ENCODE measurements at places on chromosomes 5 and 9.

GRCh38 chr9:83304686-83305085 lies 233.5 kb downstream of the FRMD3 start:
- DNase-seq: no peak

- DNase-seq: no peak
Measured at GRCh38 chr9:38022995-38023394, 46.0 kb downstream of the SHB start.

DNA sequence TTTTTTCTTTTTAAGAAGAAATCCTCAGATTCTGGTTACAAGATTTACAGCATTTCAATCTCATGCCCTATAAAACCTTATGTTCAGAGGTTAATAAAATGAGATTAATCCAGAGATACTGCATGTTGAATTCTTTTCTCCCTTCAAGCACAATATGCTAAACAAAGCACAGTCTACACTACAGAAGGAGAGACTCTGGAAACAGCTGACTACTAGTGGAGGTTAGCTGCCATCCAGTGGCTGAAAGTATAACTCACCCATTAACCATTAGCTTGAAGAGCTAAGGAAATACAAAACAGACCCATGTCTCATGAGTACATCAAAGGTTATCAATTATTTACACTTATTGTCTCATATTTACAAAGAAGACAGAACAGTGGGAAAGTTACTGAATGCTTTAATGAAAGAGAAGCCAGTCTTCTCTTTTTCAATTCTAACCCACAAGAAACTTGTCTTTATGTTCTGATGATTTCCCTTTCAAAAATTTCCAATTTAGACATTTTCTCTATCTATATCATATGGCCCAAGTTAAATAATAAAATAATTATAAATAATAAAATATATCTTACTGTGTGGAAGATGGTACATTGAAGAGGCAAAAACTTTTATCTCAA lies 12.7 kb upstream of the DNAH5 start:
- DNase-seq: no peak

- DNase-seq: no peak
Measured at GRCh38 chr5:56705217-56705616, 110.1 kb upstream of the MAP3K1 start.

GRCh38 chr9:13806714-13807113 lies 507.2 kb downstream of the NFIB start:
- no peak for DNase-seq

GRCh38 chr9:81237565-81238231 lies 451.6 kb downstream of the TLE1 start:
- no peak for DNase-seq

GRCh38 chr9:81456431-81457006 lies 232.8 kb downstream of the TLE1 start:
- DNase-seq: no peak

GRCh38 chr9:114310471-114311450 lies 12.1 kb upstream of the ORM1 start:
- DNase-seq: no peak

- no peak for DNase-seq
Measured at GRCh38 chr9:801399-802071, 40.0 kb upstream of the DMRT1 start.

DNA sequence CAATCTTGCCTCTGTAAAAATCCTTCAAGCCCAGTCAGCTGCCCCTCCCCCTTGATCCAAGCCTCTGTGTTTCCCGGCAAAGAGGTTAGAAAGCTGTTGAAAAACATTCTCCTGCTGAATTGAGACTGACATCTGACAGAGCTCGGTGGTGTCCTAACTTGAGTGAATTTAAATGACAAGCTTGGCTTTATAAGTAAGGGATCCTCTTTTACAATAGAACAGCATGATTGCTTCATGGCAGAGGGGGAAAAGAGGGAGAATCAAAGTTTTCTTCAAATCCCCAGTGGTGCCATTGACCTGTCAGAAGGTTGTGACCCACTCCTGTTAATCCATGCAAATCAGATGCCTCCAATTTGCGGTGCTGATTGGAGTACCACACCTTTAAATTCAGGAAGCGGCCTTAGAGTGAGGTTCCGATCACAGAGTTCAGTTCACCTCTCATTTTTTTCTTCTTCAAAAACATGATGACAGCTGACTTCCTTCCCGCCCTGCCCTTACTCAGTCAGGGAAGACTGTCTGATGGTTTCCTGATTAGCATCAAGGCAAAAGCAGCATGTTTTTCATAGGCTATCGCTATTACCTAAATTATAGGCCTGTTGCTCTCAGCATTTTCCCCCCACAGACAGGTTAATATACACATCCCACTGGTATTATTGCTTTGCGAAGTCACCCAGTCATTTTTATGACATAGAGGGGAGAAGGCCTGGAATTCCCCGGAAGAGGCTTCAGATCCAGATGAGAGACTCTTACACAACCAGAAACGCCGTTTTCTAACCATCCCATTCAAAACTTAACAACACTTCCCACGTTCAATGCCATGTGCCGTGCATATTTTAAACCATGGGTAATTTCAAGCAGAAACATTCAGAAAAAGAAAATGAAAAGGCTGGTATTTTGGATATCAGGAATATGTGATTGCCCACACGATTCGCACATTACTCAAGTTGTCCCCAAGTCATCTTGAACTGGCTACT lies 141.4 kb downstream of the EBF1 start:
- DNase-seq: no peak

DNA sequence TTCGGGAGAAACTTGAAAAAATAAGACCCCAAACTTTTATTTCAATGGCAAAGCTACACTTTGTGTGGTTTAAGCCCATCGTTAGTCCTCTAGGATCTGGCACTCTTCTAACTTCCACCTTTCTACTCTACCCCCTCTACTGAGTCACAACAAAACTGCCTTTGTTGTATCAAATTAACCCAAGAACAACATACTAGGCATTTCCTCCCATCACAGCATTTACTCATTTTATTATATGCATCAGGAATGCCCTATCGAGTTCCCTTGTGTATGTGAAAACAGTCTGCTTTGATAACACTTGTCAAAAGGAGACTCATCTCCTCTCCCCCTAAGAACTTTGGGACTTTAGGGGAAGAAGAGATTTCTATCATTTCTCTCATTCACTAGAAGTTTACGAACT lies 158.9 kb upstream of the FREM1 start:
- no peak for DNase-seq

GRCh38 chr9:133003071-133003461 lies 24.6 kb downstream of the GFI1B start:
- DNase-seq: no peak

DNA sequence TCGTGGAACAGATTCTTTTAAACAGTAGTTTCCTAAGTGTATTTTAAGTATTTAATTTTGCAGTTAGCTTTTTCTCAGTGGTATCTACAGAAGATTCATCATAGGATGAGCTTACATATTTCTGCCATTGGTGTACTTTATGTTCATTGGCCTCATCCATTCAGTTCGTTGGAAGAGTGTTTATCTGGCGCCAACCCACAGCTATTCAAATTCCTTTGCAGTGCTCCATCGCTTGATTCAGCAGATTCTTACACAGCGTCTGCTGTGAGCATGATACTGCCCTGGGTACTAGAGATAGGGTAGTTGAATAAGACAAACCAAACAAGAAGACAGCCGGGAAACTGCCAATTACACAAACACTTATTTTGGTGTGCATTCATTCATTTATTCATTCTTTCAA lies 55.1 kb downstream of the NUP214 start:
- DNase-seq: no peak

DNA sequence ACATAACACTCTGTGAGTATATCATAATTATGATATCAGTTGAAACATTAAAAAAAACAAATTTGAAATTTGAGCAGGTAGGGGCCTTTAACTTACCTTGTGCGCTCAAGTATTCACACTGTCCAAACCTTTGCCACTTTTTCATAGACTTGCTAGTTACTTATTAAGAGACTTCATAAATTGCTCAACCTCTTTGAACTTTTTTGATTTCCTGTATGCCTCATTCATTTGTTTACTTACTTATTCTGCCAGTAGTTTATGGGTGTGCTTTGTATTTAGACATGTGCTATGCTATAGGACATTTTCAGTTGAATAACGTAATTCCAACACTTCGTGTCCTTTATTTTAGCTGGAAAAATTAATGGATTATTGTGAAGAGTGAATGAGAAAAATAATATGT lies 204.8 kb downstream of the HCN1 start:
- no peak for DNase-seq

DNA sequence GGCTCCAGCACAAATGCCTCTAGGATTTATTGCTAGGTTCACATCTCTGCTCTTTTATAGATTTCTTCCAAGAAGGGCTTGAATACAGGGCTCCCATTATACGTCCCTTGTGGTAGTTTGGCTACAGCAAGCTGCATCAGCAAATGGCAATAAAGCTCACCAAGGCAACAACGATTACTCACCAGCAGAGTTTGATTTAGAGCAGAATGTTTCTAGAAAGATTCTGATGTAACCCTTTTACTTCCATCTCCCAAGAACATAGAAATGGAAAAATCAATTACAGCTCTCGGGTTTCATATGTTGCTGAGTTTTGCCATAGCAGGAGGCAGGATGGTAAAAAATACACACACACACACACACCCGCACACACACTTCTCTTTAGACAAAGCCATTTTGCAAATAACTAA lies 124.2 kb upstream of the TNPO1 start:
- no peak for DNase-seq

DNA sequence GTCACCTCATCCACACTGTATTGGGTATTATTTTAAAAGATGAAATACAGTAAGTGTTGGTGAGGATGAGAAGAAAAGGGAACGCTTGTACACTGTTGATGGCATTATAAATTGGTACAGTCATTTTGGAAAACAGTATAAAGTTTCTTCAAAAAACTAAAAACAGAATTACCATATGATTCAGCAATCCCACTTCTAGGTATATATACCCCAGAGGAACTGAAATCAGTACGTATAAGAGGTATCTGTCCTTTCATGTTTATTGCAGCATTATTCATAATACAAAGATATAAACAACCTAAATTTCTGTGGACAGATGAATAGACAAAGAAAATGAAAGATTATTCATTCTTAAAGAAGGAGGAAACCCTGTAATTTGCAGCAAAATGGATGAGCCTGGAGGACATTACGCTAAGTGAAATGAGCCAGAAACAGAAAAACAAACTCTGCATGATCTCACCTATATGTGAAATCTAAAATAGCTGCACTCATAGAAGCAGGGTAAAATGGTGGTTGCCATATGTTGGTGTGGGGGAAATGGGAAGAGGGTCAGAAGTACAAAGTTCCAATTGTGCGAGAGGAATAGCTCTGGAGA lies 191.6 kb downstream of the TRIM36 start:
- DNase-seq: no peak

DNA sequence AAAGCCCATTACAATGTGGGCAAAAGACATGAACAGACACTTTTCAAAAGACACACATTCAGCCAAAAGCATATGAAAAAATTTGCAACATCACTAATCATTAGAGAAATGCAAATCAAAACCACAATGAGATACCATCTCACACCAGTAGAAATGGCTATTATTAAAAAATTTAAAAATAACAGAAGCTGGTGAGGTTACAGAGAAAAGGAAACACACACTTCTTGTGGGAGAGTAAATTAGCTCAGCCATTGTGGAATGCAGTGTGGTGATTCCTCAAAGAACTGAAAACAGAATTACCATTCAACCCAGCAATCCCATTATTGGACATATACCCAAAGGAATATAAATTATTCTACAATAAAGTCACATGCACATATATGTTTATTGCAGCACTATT lies 585.2 kb upstream of the TUSC1 start:
- DNase-seq: no peak

- no peak for DNase-seq
Measured at GRCh38 chr5:38267372-38267771, 9.0 kb downstream of the EGFLAM start.

GRCh38 chr5:81238460-81238859 lies 5.3 kb downstream of the CKMT2 start:
- no peak for DNase-seq

DNA sequence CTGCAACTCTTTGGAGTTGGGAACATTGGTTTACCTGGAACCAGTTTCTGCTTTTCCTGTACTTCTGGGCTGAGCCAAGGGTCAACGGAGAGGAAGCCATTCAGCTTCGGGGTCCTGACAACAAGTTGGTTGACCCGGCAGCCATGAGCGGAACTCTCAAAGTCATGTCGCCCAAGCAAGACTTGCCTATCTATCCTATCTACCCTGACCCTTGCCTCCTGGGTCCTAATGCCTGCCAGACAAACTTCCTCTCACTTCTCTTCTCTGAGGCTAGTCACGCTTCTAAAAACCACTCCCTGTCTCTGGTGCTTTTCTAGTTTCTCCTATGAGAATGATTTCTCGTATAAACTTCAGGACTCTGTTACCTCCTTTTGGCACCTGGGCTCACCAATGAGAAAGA lies 44.7 kb upstream of the CRHBP start:
- DNase-seq: no peak

- DNase-seq: no peak
Measured at GRCh38 chr9:122251351-122251750, 13.3 kb downstream of the RBM18 start.

DNA sequence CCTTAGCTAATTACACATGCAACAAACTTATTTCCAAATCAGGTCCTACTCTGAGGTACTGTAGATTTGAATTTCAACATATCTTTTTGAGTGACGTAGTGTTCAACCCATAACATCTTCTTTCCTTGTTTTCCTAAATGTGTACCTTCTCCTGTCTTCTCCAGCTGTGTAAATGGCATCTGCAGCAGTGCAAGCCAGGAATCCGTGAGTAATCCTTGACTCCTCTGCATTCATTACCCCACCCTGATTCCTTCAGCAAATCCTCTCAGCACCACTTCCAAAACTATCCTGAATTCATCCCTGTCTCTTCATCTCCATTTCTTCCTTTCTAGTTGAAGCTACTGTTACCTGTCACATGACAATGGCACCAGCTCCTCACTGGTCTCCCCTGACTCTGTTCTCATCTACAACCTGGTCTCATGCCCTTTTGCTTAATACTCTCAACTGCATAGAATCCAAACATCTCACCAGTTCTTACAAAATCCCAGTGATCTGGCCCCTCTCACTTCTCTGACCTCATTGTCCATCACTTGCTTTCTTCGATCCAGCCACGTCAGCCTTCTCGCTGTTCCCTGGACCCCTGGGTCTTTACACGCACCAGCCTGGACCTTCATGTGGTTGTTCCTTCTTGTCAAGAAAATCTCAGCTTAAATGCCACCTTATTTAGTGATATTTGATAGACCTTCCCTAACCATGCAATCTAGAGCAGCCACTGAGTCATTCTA lies 14.6 kb upstream of the TRAF1 start:
- DNase-seq: no peak

DNA sequence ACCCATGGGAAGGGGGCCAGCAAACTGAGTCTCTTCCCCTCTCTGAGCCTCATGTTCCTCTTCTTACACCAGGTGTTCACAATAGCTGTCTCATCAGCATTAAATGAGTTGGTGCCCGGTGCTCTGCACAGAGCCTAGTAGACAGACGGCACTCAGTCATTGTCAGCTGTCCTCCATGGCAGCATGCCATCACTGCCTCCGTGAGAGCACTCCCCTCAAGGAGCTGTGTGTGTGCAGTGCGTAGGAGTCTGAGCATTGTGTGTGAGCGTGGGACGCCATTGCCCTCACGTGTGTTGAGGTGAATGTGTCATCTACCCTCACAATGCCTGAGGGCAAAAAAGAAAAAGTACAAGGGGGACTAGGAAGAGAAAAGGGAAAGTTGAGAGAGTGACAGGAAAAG lies 536.5 kb downstream of the CDK5RAP2 start:
- DNase-seq: no peak

GRCh38 chr5:2725980-2726765 lies 25.3 kb downstream of the IRX2 start:
- no peak for DNase-seq

- DNase-seq: no peak
Measured at GRCh38 chr5:173245319-173246134, 10.5 kb upstream of the NKX2-5 start.
